ENCODE measurements at places on chromosomes 12 and 14. TPM values are rescaled to one million over a fixed set of nuclear protein-coding genes. Genes with fewer than 3 reads are reported as not detected.

GRCh38 chr12:132352896-132353800, 23.8 kb upstream of the GALNT9 start:
- H3K4me1 ChIP-seq, result peaks cover 5% of the 10 kb centered on the region
- H3K36me3 ChIP-seq, result no peaks in the 10 kb centered on the region
- DNase-seq, result no peak
- H3K27me3 ChIP-seq, result peaks cover 7% of the 10 kb centered on the region

DNA sequence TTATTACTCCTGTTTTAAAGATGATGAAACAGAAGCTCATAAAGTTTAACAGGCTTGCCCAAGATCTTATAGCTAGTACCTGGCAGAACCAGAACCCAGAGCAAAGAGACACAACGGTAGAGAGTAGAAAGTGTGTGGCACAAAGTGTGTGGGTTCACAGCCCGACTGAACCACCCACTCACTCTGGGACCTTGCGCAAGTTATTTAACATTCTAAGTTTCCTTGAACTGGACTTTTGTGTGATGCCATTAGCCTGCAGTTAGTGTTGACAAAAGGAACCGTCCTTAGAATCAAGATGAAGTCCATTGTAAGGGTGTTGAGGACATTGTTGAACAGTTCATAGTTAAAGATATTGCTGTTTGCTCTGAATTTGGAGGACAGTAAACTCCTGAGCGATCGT, 29.9 kb upstream of the RIC8B start:
- no peak overlapping the region for H3K4me3 ChIP-seq
- H3K36me3 ChIP-seq, result peaks cover 3% of the 10 kb centered on the region
- H3K27ac ChIP-seq, result no peak overlapping the region
- peaks cover 10% of the 10 kb centered on the region for H3K4me1 ChIP-seq
- no peak for DNase-seq
- H3K27me3 ChIP-seq, result peaks cover 2% of the 10 kb centered on the region

FGF23 gene
- not detected for total RNA-seq

CFAP54 gene
- 2.5 TPM for total RNA-seq

DNA sequence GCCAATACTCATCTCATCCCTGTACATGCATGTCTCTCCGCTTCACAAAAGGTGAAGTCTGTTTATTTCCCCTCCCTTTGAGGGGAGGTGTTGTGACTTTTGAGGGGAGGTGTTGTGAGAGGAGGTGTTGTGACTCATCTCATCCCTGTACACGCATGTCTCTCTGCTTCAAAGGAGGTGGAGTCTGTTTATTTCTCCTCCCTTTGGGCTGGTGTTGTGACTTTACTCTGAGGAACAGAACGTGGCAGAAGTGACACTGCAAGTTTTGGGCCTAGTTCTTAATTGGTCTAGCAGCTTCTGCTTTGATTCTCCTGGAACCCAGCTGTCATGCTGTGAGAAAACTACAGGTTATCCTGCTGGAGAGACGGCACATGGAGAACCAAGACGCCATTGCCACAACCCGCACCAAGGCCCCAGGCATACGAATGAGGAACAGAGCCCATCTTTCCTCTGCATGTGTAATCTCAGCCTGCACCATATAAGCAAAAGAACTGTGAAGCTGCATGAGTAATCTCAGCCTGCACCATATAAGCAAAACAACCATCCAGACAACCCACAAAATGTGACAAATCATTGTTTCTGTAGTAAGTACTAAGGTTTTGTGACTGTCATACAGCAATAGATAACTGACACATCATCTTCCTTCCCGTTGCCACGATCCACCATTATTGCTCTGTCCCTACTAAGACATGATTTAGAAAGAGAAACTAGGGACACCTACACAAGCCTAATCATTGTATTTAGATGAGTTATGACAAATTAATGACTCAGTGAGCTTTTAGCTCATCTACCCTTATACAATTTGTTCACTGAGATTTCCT, 30.0 kb downstream of the GALNT4 start:
- DNase-seq, result no peak
- H3K27ac ChIP-seq, result no peak overlapping the region

KRT8 gene
- total RNA-seq, result 194 TPM

- peaks cover 55% of the 10 kb centered on the region for H3K4me1 ChIP-seq
- H3K27ac ChIP-seq, result no peak overlapping the region
- H3K27me3 ChIP-seq, result peaks cover 1% of the 10 kb centered on the region
- DNase-seq, result no peak
- H3K36me3 ChIP-seq, result no peaks in the 10 kb centered on the region
- no peak overlapping the region for H3K4me3 ChIP-seq
Measured at GRCh38 chr12:65879878-65880277, 55.6 kb downstream of the HMGA2 start.

GRCh38 chr12:63930971-63931370, 86.5 kb downstream of the SRGAP1 start:
- H3K27me3 ChIP-seq, result peaks cover 2% of the 10 kb centered on the region
- no peak overlapping the region for H3K4me3 ChIP-seq
- DNase-seq, result no peak
- H3K4me1 ChIP-seq, result peaks cover 27% of the 10 kb centered on the region
- no peak overlapping the region for H3K27ac ChIP-seq
- peaks cover 18% of the 10 kb centered on the region for H3K36me3 ChIP-seq

GRCh38 chr12:9751204-9752144, 9.2 kb downstream of the CD69 start:
- H3K27me3 ChIP-seq, result no peaks in the 10 kb centered on the region
- H3K36me3 ChIP-seq, result no peaks in the 10 kb centered on the region
- no peak overlapping the region for H3K4me3 ChIP-seq
- no peak for DNase-seq
- H3K4me1 ChIP-seq, result peaks cover 4% of the 10 kb centered on the region
- H3K27ac ChIP-seq, result no peak overlapping the region

TC2N gene
- total RNA-seq, result 1.4 TPM

DNA sequence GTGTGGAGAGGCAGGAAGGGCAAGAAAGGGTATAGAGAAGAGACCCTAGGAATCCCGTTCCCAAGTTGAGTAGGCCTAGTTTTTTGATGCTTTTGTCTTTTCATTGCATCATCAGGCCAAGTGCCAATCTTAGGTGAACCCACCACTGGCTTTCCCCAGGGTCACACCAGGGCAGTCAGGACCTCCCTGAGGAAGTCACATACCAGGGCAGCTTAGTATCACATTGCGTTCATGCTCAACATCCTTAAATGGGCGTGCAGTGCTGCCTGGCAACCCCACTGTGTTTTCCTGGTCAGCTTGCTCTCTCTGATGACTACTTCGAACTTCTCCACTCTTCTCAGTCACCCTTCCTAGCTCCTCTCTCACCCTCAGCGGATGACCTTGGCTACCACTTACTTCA, 9.0 kb downstream of the ASIC1 start:
- peaks cover 15% of the 10 kb centered on the region for H3K4me1 ChIP-seq
- H3K27me3 ChIP-seq, result peaks cover 5% of the 10 kb centered on the region
- H3K4me3 ChIP-seq, result no peak overlapping the region
- no peaks in the 10 kb centered on the region for H3K36me3 ChIP-seq

TMEM132D gene
- total RNA-seq, result not detected

- DNase-seq, result peak; percentile 60
- no peaks in the 10 kb centered on the region for H3K4me1 ChIP-seq
- H3K27ac ChIP-seq, result no peak overlapping the region
- no peaks in the 10 kb centered on the region for H3K27me3 ChIP-seq
Measured at GRCh38 chr12:69779928-69780327, 41.3 kb downstream of the RAB3IP start.
